ENCODE measurements at places on chromosomes 5 and 9.

DNA sequence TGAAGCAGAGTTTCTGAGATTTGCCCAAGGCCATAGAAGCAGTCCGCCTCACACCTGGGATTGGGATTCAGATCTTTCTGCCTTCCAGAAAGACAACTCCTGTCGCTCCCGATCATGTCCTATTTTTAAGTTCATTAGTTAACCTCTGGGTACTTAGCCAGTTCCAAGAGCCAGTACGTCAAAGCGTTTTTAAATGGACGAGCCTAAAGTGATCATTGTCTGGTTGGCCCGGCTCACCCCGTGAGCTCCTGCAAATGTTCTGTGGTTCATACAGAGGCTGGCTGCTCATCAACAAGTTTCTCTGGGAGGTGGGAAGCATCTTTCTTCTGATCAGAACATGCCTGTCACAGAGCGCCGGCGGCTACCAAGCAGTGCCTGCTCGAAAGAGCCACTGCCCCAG is 554.5 kb upstream of the WWC1 start:
- DNase-seq: no peak

DNA sequence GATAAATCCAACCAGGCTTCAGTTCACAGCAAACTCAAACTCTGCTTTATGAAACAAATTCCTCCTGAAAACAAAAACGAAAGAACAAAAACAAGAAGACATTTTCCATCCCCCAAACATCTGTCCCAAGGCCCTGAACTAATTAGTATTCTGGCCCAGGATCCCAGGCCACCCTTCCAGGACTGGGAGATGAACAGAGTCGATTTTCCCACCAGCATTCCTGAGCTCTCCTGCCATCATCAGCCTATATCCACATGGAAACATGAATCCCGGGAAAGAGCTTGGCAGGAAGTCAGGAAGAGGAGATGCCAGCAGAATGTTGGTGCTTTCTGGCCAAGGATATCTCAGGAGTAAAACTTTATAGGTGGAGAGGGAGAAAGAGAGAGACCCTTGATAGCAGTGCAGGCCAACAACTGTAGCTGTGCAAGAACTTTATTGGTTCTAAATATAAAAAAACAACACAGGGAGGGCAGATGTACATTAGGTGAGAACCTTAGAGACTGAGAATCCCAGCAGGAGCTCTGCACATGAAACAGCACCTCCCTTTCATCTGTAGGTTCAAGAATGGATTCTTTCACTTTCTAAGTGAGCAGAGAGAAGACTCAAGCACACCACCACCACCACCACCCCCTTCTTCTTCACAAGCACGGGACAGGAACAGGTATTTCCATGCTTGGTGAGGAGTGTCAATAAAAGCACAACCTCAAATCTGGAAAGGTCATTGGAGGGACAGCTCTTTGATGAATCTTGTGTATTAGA is 190.7 kb upstream of the TAS2R1 start:
- no peak for DNase-seq

- no peak for DNase-seq
These were observed 24.1 kb upstream of the PCSK5 start for GRCh38 chr9:75866273-75866871.

- DNase-seq: no peak
These were observed 51.0 kb upstream of the DHFR start for GRCh38 chr5:80705801-80706200.
